ENCODE measurements at places on chromosomes 4 and X.
A peak's percentile ranks its signal among the peaks of the same experiment; 100 is the strongest.

DNA sequence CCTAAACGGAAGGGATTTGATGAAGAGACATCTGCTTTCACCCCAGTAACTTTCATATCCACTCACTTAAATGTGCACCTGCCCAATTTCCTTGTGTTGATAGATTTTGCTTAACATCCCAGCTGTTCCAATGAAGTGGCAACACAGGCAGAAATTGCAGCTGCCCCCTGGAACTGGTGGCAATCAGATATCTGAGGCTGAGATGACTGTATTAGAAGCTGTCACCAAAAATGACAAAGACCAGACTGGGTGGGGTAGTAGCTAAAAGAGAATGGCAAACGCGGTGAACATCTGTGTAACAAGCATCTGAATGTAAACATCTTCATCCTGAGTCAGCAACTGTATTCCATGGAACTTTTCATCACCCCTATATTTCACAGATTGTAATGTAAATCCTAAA lies 17.1 kb downstream of the GABRA2 start:
- no peak for DNase-seq

DNA sequence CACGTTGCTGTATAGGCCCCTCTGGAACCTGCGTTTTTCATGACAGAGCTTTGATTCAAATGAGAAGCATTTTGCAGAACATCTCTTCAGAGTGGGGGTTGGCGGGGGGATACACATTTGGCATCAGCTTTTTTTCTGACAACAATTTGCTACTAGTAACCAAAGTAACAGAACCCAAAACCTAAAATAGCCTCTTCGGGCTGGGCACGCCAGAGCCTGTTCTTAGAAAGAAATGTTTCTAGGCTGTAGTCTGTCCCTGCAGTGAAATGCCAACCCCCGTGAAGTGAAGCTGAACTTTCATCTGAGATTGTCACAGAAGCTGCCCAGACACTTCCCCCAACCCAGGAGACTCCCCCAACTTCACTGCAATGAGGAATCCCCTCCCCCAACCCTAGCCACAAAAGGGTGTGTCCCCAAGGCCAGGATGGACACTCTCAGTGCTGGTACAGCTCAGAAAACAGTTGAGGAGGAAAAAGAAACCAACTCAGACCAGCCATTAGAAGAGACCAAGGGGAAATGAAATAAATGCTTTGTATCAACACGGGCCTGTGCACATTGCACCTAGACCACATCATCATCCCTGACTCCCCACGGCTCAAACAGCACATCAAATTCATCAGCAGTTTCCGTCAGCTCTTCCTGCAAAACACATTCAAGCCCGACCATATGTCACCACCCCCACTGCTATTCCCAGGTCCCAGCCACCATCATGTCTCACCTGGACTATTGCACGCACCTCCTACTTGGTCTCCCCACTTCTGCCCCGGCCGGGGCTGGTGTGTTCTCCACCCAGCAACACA lies 8.4 kb upstream of the MAN2B2 start:
- DNase-seq: no peak

GRCh38 chr4:82667761-82668480 lies 106.1 kb upstream of the TMEM150C start:
- peak; percentile 68 for DNase-seq

DNA sequence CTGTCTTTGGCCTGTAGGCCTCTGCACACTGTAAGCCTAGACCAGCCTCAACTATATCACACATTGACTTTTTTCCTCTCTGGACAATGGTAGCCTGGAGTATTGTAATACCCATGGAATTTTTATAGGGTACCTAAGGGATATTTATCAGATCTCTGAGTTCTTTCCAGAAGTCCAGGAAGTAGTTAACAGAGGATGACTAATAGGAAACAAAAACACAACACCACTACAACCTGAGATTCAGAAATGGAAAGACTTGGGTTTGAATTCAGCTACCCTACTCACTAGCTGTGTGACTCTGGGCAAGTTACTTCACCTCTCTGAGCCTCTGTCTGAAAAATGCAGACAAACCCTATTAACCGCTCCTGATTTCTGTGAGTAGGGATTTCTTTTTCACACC lies 7.7 kb upstream of the STX18 start:
- DNase-seq: no peak

- no peak for DNase-seq
Observed at GRCh38 chr4:82489076-82489475, 58.7 kb downstream of the ENOPH1 start.

DNA sequence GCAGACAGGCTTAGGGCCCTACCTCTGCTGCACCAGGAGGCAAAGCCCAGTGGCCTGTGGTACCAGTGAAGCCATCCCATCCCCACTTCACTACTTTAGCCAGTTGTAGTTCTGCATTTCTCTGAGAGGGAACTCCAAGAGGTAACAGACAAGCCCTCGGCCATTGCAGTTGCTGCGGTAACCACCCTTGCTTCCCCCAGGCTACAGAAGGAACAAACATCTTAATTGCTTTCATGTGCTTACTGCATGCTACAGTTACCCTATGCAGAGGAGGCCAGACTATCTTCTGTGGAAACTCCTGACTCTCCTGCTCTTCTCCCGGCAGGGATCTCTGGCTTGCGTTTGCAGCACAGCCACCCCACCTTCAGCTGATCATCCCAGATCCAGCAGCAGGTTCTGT lies 67.8 kb downstream of the SPIN4 start:
- DNase-seq: no peak

GRCh38 chr4:36740796-36741310 lies 459.4 kb downstream of the DTHD1 start:
- DNase-seq: no peak

DNA sequence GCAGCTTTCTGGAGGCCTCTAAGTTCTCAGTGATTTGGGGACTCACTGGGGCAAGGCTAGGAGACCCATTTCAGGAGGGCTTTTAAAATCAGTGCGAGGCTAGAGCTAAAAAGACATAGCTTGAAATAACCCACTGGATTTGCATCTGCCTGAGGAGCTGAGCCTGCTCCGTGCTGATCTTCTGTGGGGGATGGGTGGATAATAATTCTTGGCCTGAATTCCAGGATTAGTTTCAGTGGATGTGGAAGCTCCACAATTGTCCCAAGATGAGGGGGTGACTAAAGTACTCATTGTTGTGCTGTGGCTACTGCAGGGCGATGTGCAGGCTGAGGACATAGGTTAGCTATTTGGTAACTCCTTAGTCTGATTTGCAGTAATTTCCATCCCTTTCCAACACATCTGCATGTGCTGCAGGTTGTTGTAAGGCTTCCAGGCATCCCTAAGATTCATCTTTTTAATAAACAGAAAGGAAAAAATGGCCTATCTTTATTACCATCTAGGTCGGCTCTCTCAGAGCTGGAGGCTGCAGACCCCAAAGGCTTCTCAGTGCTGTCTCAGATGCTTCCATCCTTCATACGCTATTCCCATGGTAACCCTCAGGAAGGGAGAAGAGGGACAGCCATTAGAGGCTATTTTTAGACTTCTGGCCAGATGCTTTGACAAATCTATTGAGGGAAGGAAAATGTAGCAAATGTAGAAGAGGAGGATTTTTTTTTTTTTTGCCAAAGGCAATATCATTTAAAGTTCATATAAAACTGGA lies 63.4 kb downstream of the GRXCR1 start:
- DNase-seq: no peak

DNA sequence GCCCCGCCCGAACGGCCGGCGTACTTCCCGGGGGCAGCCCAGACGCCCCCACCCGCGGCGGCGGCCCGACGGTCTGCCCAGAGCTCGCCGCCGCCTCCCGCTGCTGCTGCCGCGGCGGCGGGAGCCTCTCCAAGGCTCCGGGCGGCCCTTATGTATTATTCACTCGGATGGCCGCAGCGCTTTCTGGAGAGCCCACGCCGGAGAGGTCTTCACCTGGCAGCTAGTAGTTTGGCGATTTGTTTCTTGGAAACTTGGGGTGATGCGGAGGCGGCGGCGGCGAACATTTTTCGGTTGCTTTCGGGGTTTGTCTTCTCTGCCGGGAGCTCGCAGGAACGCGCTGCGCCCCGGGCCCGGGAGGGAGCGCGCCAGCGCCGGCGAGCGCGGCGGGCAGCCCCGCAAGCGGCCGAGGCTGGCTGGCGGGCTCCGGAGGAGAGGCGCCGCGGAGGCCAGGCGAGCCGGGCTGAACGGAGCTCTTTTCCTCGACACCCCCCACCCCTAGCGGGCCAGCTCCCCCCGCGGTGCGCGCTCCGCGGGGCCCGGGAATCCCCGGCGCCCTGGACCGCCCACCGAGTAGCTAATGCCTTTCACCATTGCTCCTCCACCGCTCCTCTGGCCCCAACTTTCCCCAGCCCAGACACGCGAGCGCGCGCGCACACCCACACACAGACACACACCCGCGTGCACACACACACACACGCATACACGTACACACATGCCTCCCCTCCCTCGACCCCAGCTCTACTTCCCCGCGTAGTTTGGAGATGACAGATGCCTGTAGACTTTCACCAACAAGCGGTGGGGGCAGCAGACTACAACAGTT lies 113.5 kb downstream of the DHX15 start:
- DNase-seq: peak; percentile 61

DNA sequence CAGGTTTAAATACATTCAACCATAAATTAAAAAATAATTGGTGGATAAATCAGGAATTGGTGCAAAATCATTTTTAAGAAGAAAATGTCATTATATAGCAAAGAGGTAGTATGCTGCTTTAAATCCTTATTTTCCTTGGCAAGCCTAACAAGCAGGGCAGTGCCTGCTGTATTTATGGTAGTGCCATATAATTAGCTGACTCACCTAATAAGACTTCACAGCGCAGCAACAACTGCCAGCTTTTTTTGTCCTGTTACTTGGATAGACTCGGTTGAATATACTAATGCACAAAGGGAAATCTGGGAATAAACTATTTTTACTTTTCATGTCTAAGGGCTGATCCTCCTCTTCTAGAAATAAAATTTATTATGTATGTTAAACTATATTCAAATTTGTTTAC lies 99.1 kb downstream of the SNCA start:
- DNase-seq: peak; percentile 51

GRCh38 chr4:148651991-148652390 lies 209.8 kb upstream of the NR3C2 start:
- no peak for DNase-seq

DNA sequence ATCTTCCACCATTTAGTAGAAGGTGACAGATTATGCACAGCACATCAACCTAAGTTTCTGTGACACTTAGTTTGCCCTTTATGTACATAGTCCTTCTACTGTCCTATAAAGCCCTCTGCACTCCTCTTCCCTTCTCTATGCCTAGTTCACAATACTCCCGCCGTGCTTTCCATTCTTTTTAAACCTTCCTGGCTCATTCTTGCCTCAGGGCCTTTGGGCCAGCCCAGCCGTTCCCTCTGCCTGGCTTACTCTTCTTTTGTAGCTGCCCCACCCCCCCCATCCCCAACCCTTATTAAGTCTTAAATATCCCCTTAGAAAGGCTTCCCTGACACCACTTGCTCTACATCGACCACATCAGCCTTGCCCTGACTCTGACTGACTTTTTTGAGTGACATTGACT lies 33.0 kb downstream of the SGMS2 start:
- no peak for DNase-seq

- DNase-seq: no peak
Observed at GRCh38 chr4:165737309-165737972, 135.6 kb upstream of the TLL1 start.

- DNase-seq: peak; percentile 25
Observed at GRCh38 chr4:931194-931959, 739 bp downstream of the GAK start.

- peak; percentile 6 for DNase-seq
Observed at GRCh38 chr4:72591547-72592454, 22.8 kb upstream of the ADAMTS3 start.

GRCh38 chr4:141914746-141915145 lies 278.4 kb downstream of the IL15 start:
- DNase-seq: no peak

DNA sequence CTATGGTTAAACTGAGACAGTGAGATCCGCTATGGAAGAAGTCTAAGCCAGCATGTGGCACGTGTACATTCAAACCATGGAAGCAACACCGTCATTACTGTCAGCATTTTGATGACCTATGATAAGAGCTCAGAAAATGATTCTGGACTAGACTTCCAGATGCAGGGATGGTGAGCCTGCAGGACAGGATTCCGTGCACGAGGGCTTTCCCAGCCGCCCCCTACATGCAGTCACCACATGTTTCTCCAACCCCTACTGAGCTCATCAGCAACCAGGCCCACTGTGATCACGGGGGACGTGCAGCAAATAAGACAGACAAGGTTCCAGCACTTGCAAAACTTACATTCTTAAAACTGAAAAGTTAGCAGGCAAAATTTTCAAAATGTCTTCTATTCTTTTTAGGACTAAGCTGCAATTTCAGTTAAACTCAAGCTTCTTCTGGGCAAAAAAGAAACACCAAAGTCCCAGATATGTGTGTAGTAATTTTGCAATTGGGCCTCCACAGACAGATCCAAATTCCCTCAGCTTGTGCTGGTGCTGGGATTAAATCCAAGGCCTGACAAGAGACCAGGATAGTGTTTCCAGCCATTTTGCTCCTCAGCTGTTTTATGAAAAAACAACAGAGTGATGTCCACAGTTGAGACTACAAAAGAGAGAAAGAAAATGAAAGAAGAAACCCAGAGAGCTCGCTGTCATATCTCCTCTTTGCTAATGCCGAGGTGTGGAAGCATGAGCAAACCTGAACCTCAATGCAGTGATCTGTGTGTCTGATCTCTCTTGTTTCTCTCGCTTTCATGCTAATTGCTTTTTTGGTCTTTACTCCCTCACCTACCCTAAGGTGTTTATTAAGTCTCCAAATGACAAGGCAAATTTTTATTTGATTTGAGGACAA lies 118.2 kb downstream of the AFAP1 start:
- no peak for DNase-seq

GRCh38 chr4:149836546-149836945 lies 20.9 kb upstream of the IQCM start:
- DNase-seq: peak; percentile 54

GRCh38 chrX:39820938-39821708 lies 276.6 kb downstream of the BCOR start:
- DNase-seq: peak; percentile 16

GRCh38 chr4:149719806-149720205 lies 95.8 kb downstream of the IQCM start:
- no peak for DNase-seq

- DNase-seq: no peak
Observed at GRCh38 chr4:10629394-10629793, 55.2 kb downstream of the CLNK start.

- DNase-seq: peak; percentile 82
Observed at GRCh38 chrX:38233891-38234667, 13.4 kb upstream of the SRPX start.

GRCh38 chr4:139938414-139938813 lies 215.6 kb downstream of the MAML3 start:
- no peak for DNase-seq

DNA sequence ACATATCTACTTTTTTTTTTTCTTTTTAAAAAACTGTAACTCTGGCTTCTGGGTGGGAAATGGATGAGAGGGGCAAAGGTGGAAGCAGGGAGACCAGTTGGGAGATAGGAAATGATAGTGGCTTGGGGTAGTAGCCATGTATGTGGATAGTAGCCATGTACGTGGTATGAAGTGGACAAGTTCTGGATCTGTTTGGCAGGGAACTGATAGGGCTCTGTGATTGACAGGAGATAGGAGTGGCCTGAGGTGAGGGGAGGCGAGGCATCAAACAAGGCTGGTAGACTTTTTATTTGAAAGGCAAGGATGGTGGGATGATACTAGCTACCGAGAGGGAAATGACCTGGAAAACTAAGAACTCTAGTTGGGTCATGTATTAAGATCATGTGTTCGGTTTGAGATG lies 117.8 kb downstream of the AFF1 start:
- no peak for DNase-seq
